ENCODE measurements at places on chromosomes 5 and 9.

DNA sequence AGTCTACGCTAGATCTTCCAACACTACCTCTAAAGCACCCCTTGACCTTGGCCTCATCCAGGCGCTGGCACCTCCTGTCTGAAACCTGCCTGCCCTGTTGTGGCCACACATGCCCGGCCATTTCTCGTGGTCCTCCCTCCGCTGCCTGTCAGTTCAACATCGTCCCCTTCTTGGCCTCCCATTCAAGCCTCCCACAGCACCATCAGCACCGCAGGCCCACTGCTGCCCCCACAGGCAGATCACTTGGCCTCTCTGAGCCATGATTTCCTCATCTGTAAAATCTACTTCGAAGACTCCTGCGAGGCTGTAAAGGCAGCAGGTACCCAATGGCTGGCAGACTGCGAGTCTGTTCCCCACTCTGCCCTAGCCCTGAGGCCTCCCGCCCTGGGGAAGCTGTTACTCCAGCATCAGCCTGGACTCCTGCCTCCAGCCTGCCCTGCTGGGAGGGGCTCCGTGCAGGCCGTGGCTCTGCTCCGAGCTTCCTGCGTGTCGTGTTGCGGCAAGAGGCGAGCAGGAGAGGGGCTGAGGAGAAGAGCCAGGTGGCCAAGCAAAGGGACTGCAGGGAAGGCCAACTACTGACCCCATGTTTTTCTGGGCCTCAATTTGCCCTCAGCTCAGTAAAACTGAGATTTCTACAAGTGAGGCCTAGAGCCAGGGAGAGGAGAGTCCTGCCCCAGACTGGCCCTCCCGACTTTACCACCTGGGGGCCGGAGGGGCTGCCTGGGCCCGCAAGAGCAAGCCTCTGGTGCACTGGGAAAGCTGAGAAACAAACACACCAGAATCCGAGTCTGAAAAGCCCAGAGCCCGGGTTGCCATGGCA lies 70.5 kb upstream of the LRRTM2 start:
- H3K4me3 ChIP-seq: no peak overlapping the region
- H3K36me3 ChIP-seq: peaks cover 6% of the 10 kb centered on the region
- no peak overlapping the region for H3K27ac ChIP-seq

DNA sequence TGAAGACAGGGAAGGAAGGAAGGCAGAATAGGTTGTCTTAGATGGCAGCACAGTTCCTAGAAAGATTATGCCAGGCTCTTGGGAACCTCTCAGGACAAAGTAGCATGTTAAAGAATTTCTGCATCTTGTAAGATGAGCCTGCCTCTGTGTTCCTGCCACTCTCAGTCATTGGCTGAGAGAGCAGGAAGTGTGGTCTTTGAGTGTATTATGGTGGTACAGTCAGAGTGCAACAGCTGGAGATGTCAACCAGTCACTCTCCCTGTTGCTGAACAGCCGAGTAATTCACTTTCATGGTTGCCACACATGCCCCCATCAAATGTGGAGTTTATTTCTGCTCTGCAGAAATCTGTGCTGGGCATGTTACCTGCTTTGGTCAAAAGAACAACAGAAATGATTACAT lies 659.6 kb upstream of the RIOK2 start:
- no peaks in the 10 kb centered on the region for H3K36me3 ChIP-seq
- no peak overlapping the region for H3K4me3 ChIP-seq
- no peaks in the 10 kb centered on the region for H3K27me3 ChIP-seq
- H3K27ac ChIP-seq: no peak overlapping the region

DNA sequence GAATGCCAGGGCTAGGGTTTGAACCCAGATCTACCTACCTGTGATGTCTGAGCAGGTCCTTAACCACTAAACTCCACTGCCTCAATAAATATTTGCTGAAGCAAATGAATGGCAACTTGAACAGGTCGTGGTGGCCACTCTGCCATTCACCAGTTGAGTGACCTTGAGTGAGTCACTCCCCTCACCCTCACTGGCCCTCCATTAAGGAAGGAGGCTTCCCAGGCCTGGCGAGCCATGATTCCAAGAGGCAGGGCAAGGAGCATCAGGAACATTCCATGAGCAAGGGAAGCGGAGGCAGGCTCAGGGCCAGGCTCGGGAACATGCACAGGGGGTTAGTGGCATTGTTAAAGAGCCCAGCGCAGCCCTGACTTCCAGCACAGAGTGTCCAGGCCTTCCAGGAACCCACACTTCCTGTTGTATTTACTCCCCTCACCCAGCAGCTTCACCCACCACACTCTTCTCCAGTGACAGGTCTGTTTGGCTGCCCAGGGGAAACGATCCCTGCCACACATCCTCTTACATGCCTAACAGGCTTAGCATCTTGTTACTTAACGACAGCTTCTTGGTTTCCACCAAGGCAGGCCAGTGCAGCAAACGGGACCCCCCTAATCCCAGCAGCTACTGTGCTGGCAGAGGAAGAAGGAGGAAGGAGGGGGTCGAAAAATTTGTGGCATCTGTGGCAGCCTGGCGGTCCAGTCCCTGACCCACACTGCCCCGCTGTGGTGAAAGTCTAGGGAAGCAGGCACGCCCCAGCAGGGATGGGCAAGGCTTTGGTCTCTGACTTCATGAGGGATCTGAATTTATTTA lies 43.7 kb upstream of the TTC1 start:
- H3K27ac ChIP-seq: no peak overlapping the region
- H3K27me3 ChIP-seq: peaks cover 16% of the 10 kb centered on the region
- H3K4me1 ChIP-seq: peaks cover 4% of the 10 kb centered on the region
- no peaks in the 10 kb centered on the region for H3K36me3 ChIP-seq
- no peak overlapping the region for H3K4me3 ChIP-seq

DNA sequence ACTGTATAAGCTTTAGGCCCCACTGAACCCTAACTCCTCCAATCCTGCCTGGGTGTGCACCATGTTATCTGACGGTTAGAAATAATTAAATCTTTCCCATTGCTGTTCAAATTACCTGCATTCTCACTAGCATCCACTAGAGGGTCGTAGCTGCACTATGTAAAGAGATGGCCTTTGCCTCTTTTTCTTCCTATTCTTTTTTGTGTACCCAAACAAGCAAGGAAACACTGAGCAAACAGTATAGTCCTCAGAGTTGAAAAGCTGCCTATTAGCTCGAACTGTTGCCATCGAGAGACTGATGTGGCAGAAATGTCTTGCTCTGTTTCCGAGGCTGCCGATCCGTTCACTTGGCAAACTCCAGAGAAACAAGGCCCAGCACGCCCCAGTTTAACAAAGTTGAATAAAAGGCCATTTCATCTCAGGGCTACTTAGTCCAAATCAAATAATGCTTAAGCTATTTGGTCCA lies 163.8 kb upstream of the TRPM3 start:
- H3K27ac ChIP-seq: no peak overlapping the region
- no peak overlapping the region for H3K4me3 ChIP-seq
- no peaks in the 10 kb centered on the region for H3K36me3 ChIP-seq
- DNase-seq: no peak

GRCh38 chr5:166948679-166949078 lies 1342.8 kb upstream of the WWC1 start:
- no peaks in the 10 kb centered on the region for H3K4me1 ChIP-seq
- H3K27me3 ChIP-seq: no peaks in the 10 kb centered on the region
- no peaks in the 10 kb centered on the region for H3K36me3 ChIP-seq
- no peak overlapping the region for H3K4me3 ChIP-seq
- DNase-seq: no peak

GRCh38 chr5:142971303-142972013 lies 201.3 kb downstream of the ARHGAP26 start:
- peaks cover 8% of the 10 kb centered on the region for H3K4me1 ChIP-seq
- H3K36me3 ChIP-seq: no peaks in the 10 kb centered on the region
- no peak for DNase-seq
- H3K27me3 ChIP-seq: no peaks in the 10 kb centered on the region
- no peak overlapping the region for H3K27ac ChIP-seq

- no peak overlapping the region for H3K27ac ChIP-seq
- H3K27me3 ChIP-seq: no peaks in the 10 kb centered on the region
- H3K4me1 ChIP-seq: no peaks in the 10 kb centered on the region
Observed at GRCh38 chr9:90898228-90898627, 96.6 kb downstream of the SYK start.

GRCh38 chr9:114164191-114164794 lies 9.0 kb downstream of the COL27A1 start:
- no peaks in the 10 kb centered on the region for H3K36me3 ChIP-seq
- no peaks in the 10 kb centered on the region for H3K27me3 ChIP-seq
- H3K4me3 ChIP-seq: no peak overlapping the region
- no peak for DNase-seq
- H3K27ac ChIP-seq: no peak overlapping the region

DNA sequence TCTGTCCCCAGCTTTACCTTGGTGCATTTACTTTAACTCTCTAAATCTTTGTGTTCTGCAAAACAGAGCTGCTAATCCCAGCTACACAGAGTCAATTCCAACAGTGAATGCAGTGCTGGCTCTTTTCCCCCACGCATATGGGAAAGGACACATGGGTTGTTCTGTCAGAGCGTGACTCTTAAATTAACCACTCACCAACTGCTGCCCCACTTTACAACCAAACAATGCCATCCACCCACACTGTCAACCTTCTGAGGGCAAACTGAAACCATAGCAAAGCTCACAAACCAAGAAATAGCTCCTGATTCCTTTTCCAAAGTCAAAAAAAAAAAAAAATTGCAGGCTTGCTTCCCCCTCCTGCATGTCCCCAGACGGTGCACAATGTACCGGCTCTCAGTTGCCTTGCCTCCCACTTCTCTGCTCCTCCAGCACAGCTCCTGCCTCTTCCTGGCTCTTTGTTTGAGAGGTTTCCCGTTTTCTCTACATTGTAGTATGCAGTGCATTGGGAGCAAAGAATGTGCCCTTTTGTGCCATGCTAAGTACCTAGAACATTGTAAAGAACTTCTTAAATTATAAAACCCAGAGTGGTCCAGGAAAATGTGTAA lies 151.5 kb upstream of the DAPK1 start:
- no peak overlapping the region for H3K4me3 ChIP-seq
- H3K27ac ChIP-seq: no peak overlapping the region
- H3K36me3 ChIP-seq: no peaks in the 10 kb centered on the region
- peaks cover 9% of the 10 kb centered on the region for H3K27me3 ChIP-seq
- DNase-seq: no peak
- no peaks in the 10 kb centered on the region for H3K4me1 ChIP-seq

All from CD4-positive, alpha-beta T cell (primary cell).